ENCODE measurements at places on chromosomes 2 and 18.

DNA sequence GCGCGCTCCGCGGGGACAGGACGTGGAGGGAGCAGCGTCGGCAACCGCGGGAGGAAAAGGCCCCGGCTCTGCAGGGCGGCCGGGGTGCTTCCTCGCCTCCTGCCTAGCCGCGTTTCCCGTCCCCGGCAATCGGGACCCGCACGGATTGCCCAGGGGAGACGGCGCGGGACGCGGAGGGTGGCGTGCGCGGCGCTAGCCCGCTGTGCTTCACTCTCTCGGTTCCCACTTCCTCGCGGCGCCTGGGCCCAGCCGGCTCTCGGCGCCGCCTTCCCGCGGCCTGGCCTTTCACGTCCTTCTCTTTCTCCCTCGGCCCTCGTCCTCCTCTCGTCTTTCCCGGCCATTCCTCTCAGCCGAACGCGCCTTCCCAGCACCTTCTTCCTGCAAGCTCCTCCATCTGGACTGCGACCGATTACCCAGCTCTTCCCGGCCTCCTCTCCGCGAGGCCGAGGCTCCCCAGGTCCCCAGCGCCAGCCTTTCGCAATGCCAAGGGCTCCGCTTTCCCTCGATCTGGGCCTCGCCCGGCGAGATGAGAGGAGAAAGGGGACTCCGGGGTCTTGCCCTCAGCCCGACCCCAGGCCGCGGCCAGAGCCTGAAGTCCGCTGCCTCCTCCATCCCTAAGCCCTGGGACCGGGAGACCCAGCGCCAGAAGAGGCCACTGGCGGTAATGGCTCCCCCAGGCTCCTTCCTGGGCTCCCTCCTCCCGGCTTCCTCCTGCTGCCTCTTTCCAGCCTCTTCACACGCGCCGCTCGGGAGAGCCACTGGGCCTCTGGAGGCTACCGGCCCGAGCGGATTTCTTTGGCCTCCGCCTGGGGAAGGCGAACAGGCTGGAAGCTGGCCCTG, 34.3 kb upstream of the ATP6V1B1 start:
- DNase-seq: no peak

GRCh38 chr2:63051042-63051794, 588 bp downstream of the OTX1 start:
- DNase-seq: no peak

DNA sequence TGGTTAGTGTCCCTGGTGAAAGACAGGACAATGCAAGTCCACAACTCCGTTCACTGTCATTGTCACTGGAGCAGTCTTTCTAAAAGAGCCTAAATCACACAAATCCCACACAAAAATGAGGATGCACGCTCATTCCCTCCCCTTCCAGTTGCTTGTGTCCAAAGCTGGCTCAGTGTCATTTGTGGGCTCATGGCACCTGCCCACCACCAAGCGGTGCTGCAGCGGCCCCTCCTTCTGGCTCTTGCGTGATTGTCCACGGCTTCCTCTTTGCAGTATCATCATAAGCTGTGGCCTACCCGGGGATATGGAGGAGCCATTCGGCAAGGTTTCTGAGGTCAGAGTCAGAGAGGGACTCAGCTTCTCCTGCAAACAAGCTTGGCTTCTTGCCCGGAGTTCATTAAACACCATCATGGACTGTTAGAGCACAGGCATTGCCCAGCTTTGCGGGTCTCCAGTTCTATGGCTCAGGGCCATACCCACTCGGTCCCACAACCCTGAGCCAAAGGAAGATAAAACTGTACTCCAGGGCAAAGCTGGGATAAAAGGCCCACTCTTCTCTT, 179.4 kb upstream of the AGAP1 start:
- no peak for DNase-seq

DNA sequence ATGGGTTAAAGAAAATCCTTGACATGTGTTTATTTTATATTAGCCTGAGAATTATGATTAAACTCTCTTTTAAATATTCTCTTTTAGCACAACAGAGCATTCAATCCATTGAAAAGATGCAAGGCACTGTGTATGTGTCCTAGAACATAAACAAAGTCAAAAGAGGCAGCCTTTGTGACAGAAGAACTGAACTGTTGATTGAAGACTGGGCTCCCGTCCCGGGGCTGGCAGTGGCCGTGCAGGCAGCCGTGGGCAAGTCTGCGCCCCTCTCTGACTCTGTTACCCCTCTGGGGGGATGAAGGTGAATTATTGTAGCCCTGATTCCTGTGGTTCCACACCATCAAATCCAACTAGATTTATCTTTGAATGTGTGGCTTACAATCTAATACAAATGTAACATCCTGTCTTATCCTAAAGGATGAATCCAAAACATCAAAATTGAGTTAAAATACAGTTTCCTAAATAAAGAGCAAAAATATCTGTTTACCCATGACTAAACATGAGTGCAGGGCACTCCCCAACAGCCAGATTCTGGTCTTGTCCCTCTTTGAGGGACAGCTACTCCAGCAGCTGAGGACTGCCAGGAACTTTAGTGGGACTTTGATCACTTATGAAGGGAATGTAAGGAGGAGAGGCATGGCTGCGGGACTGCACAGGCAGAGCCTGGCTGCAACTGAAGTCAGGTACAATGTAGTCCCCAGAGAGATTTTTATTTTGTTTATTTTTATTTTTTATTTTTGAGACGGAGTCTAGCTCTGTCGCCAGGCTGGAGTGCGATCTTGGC, 37.3 kb upstream of the SH3BP4 start:
- no peak for DNase-seq

- DNase-seq: no peak
These were observed 244.9 kb upstream of the CXCR4 start for GRCh38 chr2:136362676-136363390.

Measured in urothelium cell line (cell line).